Lung (tissue), 17 donors: ENCODE measurements at places on chromosomes 5 and 9. TPM values are rescaled to one million over a fixed set of nuclear protein-coding genes. Genes with fewer than 3 reads are reported as not detected.

- no peak for DNase-seq
These were observed 16.7 kb downstream of the ERAP1 start for GRCh38 chr5:96790961-96791504.

DNA sequence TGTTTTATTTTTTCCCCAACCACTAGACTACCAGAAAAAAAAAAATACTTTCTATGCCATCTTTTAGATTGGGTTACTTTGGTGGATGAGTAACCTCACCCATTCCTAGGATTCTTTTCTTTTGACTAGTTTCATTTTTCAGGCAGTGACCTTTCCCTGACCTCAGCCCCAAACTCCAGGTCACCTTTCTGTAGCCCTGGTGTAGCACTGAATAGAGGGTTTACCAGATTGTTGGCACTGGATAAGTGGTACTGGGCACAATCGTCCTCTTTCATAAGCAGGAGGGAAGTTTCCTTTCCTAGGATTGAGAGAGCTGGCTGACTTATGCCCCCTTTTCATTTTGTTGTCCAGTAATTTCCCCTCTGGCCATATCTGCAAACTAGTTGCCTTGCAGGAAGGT lies 169.4 kb upstream of the TMEM161B start:
- no peak for DNase-seq

GRCh38 chr5:13133951-13134350 lies 810.5 kb downstream of the DNAH5 start:
- no peak for DNase-seq

- peak; percentile 98 for DNase-seq
These were observed 589.9 kb downstream of the ZNF608 start for GRCh38 chr5:124156415-124156996.

DNA sequence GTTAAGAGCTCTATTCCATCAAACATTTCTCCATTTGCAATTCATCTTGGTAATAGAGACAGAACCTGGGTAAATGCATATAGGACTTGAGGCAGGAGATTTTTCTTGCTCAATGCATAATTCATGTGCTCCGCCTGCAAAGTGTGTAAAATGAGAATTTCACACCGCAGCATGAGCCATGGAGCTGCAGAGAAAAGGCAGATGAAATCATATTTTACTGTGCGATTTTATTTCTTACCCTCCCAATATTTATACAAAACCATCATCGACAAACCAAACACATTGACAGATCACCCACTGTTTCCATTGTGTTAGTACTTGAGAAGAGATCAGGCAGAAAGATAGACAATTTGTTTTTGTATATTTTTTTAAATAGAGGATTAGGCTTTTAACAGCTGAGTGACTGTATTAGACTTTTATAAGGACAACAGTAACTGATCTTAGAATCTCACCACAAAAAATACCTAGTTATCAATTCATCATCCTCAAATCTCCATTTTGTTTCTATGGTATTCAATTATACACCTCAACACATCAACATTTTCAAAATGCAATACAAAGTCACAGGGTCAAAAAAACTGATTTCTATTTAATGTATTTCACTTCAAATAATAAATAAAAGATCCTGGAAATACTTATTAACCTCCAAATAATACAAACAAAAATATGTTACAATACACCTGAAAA lies 191.1 kb downstream of the AP3B1 start:
- no peak for DNase-seq

GRCh38 chr9:130185490-130186031 lies 13.4 kb downstream of the NCS1 start:
- no peak for DNase-seq

DNA sequence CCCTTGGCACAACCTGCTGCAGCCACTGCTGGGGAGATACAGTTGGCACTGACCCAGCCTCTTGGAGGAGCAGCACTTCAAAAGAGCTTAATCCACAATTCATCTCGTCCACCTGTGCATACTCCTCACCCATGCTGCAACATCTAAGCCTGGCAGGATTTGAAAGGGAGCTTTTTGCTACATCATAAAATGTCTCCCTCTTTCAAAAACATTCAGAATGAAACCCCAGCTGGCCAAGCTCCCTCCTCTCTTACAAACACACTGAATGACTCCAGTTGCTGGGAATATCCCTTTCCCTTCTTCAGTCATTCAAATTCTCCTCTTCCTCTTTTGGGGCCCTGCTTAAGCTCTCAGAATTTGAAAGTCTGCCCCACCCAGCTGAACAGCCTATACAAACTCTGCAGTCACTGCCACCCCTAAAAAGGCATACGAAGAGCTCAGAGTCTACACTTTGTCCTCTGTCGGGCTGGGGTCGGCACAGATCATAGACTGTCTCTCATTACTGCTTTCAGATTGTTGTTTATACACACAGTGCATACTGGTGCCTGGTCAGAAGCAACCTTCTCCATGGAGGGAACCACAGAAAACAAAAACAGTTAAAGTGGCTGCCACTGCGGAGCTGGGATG lies 8.8 kb upstream of the C5orf15 start:
- DNase-seq: no peak

DNA sequence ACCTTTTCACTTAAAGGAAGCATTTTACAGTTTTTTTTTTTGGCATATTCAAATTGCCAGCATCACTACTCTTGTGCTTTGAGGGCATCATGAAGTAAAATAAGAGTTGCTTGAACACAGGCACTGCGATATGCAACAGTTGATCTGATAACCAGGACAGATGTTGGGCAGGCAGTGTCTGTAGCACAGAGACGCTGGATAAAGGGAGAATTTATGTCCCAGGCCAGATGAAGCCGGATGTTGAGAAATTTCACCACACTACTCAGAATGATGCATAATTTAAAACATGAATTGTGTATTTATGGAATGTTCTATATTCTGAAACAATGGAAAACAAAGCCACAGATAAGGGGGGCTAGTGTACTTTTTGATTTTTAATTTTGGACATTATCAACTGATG lies 71.4 kb downstream of the SLC12A2 start:
- peak; percentile 17 for DNase-seq

DNA sequence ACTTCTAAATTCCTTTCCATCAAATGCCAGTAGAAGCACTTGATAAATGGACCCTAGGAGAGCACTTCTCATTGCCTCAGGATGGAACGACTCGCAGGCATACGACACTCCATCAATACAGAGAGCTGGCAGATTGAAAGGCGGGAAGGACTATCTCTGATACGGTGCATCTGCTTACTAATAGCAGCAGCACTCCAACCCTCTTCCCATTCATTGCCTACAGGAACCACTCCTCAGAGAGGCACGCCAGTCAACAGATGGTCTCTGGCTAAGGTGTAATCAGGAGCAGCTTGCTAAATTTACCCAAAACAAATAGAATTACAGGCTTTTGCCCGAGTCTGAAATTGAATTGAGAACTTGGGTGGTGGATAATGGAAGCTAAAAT lies 168.1 kb downstream of the EFNA5 start:
- no peak for DNase-seq

GRCh38 chr5:17161662-17162061 lies 55.8 kb upstream of the BASP1 start:
- no peak for DNase-seq

DNA sequence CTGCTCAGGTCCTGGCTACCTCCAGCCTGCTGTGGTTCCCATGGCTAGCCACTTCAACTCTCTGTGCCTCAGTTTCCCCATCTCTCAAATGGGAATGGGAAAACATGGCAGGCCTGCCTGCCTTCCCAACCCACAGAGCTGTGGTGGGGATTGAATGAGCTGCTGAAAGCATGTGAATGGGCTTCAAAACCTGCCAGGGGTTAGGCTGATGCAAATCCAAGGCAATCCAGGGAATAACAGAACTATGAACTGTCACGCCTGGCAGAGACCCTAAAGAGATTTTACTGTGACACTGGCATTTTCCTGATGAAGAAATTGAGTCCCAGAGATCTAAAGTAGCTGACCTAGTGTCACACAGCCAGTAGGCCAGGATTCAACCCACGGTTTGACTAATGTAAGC lies 29.9 kb upstream of the TCF7 start:
- no peak for DNase-seq

DNA sequence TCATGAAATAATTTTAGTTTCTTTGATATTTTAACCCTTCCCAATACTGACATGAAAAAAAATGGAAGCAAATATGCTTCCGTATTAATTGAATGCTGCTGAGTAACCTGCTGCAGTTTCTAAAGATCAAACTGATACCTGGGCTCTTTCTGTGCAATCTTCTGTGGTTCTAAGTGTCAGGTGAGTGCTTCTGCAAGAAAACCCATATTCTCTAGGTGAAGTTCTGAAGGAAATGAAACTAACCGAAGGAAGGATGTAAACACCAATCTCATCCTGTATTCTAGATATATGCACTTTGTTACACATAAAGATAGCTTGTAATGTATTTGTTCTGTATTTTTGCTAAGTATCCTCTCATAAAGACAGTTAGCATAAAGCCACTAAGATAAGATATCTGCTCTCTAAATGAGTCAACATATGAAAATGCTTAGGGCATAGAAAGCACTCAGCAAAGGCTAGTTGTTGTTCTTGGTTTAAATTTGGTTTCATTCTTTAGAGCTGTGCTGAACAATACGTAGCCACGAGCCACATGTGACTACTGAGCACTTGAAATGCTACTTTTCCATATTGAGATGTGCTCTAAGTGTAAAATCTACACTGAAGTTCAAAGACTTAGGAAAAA lies 52.0 kb downstream of the ITGA2 start:
- no peak for DNase-seq

DNA sequence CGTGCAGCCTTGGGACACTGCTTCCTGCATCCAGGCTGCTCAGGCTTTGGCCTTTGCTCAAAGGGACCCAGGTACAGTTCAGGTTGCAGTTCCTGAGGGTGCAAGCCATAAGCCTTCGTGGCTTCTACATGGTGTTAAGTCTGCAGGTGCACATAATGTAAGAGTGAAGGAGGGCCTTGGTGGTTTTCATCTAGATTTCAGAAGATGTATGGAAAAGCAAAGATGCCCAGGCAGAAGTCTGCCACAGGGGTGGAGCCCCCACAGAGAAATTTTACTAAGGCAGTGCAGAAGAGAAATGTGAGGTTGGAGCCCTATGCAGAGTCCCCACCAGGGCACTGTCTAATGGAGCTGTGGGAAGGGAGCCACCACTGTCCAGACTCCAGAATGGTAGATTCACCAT lies 200.9 kb downstream of the ICE1 start:
- DNase-seq: no peak

DNA sequence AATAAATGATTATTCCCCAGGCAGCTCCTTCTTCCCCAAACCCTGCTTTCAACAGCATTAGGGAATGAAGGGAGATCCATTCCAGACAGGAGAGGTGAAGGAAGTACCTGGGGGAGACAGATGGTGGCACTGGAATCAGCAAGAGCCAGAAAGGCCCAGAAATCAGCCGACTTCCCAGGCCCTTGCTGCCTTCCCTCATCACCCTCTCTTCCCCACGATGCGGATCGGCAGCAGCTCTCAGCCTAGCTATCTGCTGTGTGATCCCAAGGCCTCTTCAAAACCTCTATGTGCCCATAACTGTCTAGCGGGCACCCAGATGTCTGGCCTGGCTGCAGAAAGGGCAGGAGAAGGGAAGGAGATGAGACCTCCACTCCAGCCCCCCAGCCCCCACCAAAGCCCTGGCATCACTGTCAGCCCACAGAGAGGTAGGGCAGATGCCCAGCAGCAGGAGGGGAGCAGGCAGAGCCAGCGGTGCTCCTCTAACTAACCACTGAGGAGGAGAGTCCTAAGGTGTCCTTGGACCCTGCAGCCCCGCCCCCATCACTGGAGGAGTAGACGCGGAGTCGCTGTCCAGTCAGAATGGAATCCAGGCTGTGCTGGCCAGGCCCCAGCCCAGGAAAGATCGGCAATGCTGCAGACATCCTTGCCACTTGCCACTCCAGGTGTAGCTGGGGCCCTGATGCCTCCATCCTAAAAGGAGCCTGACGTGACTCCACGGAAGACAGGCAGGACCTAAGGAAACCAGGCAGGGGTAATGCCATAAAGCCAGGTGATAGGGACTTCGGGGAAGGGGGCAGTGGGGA lies 12.7 kb downstream of the CNTFR start:
- no peak for DNase-seq

DNA sequence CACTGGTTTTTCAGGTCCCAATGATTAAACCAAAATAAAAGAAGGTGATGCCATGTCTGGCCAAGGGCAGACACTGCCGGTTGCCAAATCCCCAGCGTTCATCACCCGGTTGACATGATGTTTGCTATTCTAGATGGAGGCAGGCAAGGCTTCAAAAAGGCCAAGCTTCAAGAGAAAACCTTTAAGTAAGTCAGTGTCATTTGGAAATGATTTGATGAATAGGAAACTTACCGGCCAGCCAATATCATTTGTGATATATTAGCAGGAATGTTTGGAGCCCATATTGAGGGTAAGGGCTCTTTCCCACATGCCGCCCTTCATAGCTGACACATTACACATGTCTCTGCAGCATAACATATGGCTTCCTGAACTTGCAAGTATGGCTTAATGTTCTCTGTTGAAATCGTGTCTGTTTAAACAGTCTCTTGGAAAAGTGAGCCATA lies 89.5 kb upstream of the TTC23L start:
- peak; percentile 58 for DNase-seq

GRCh38 chr9:36039121-36039520 lies 2.4 kb downstream of the RECK start:
- no peak for DNase-seq

DNA sequence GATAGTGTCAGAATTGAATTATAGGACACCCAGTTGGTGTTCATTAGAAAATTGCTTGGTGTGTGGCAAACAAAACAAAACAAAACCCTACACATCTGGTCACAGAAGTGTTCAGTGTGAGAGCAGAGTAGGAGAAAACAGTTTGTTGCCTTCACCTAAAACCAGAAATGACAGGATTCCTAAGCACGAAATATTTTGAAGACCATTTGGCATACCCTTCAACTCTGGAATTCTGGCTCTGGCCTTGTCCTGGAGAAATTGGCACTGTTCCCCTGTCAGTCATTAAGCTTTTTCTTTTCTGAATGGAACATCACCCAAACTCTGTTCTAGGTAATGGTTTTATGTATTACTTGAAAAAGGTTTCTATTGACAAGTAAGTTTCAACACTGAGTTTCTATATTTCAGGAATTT lies 110.2 kb upstream of the PCA3 start:
- no peak for DNase-seq

DNA sequence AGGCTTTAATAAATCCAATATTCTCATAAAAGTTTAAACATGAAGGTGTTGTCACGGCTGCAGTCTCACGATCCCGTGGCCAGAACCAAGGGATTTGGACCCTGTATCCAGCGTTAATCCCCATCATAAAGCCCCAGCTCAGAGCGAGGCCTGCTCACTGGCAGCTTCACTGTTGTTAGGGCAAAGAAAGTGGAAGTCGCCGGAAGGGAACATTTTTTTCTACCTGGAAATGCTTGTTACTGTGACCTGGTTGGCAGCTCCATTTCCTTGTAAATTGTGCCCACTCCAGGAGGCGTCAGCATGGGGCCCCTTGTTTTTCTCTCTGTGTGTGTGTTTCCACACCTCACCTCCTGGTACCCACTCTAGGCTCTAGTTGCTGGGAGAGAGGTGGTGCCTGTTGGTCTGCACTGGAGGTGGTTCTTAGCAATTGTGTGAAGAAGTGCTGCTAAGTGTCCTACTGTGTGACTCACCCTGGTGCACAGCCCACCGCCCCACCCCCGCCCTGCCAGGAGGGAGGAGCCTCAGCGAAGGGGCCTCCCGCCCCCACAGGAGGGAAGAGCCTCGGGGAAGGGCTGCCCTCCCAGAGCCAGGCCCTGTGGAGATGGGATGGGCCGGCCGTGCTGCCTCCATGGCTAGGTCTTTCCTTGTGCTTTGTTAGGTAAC lies 105.1 kb downstream of the EHMT1 start:
- DNase-seq: no peak

Gene CCDC171
- polyA plus RNA-seq: 1.2 TPM

Gene NUTM2F
- not detected for polyA plus RNA-seq

Gene LRRC14B
- polyA plus RNA-seq: not detected

Gene LOX
- polyA plus RNA-seq: 3.7 TPM

Gene IL5
- polyA plus RNA-seq: not detected
